ENCODE measurements at places on chromosomes 5 and 9. TPM values are rescaled to one million over a fixed set of nuclear protein-coding genes. Genes with fewer than 3 reads are reported as not detected.

- no peaks in the 10 kb centered on the region for H3K36me3 ChIP-seq
- no peaks in the 10 kb centered on the region for H3K4me1 ChIP-seq
- no peak for DNase-seq
- no peak overlapping the region for H3K4me3 ChIP-seq
- H3K27ac ChIP-seq = no peak overlapping the region
- H3K27me3 ChIP-seq = no peaks in the 10 kb centered on the region
Observed at GRCh38 chr9:128742401-128742800, 18.5 kb upstream of the ZDHHC12 start.

GRCh38 chr5:170360709-170361108 is 28.5 kb downstream of the KCNMB1 start:
- H3K27me3 ChIP-seq = no peaks in the 10 kb centered on the region
- no peak overlapping the region for H3K4me3 ChIP-seq
- no peak overlapping the region for H3K27ac ChIP-seq
- H3K36me3 ChIP-seq = no peaks in the 10 kb centered on the region
- no peak for DNase-seq
- peaks cover 9% of the 10 kb centered on the region for H3K4me1 ChIP-seq

DNA sequence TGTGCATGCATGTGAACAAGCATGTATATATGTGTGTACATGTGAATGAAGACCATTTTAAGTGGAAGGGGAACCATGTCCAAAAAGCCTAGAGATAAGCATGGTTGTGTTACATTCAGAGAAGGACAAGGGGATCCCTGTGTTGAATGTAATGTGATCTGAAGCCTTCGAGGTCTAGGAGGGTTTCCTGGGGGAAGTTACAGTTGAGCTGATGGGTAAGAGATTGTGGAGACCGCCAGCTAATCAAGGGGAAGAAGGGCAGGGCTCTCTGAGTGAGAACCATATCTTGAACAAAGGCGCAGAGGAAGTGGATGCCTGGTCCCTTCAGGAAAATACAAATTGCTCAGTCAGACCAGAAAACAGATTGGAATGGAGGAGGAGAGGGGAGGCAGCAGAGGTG is 45.5 kb upstream of the TNFSF15 start:
- H3K36me3 ChIP-seq = no peaks in the 10 kb centered on the region
- no peak overlapping the region for H3K4me3 ChIP-seq

GRCh38 chr9:431701-432100 is 217.0 kb downstream of the DOCK8 start:
- H3K36me3 ChIP-seq = no peaks in the 10 kb centered on the region
- no peak overlapping the region for H3K4me3 ChIP-seq
- no peak overlapping the region for H3K27ac ChIP-seq
- no peak for DNase-seq

GRCh38 chr5:118561971-118562370 is 426.4 kb downstream of the DTWD2 start:
- no peak for DNase-seq
- no peaks in the 10 kb centered on the region for H3K27me3 ChIP-seq
- H3K36me3 ChIP-seq = no peaks in the 10 kb centered on the region
- H3K27ac ChIP-seq = no peak overlapping the region
- no peaks in the 10 kb centered on the region for H3K4me1 ChIP-seq

The NR6A1 gene
- 0.29 TPM for polyA plus RNA-seq

The PCDH12 gene
- polyA plus RNA-seq = 1.6 TPM

The NRARP gene
- 3.4 TPM for polyA plus RNA-seq

The CATSPER3 gene
- 0.57 TPM for polyA plus RNA-seq

The HNRNPA0 gene
- polyA plus RNA-seq = 26.2 TPM
